Osteocyte (in vitro differentiated cells): ENCODE measurements at places on chromosomes 1 and 21.

DNA sequence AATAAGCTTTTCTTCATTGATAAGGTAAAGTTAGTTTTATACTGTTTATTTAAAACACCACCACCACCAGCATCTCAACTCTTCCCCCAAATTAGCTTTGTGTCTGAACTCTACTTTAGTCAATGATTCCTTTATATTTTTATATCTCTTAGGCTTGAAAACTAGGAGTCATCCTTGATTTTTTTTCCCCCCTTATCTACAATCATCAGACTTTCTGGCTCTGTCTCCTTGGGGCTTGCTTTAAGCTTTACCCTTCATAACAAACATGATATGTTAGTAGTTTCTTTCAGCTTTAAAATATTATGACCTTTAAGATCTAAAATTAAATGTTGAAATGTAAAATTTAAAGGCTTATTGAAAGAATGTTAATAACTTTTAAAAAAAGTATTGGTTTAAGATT, 28.3 kb downstream of the HS2ST1 start:
- no peak for DNase-seq

GRCh38 chr1:28172713-28173150, 3.8 kb downstream of the PTAFR start:
- no peak for DNase-seq

GRCh38 chr1:54016343-54017282, 1.4 kb downstream of the LDLRAD1 start:
- DNase-seq: peak; percentile 75

- no peak for DNase-seq
These were observed 20.2 kb downstream of the THEM4 start for GRCh38 chr1:151888972-151889570.

DNA sequence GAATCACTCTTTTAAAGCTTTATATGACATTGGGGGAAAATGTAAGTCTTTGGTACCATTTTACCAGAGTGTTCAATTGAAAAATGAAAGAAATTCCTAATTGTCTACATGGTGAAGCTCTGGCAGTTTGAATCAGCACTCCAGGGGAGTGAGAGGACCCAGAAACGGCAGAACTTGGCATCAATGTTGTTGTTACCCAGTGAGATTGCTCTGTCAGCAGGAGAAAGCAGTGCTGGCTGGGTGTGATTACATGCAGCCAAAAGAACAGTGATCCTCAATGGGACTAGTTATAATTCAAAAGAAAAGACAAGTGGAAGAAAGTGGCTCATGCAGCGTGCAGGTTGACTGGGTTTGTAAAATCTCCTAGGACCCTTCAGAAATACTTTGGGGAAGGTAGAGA, 206.4 kb downstream of the PTPRC start:
- DNase-seq: no peak

DNA sequence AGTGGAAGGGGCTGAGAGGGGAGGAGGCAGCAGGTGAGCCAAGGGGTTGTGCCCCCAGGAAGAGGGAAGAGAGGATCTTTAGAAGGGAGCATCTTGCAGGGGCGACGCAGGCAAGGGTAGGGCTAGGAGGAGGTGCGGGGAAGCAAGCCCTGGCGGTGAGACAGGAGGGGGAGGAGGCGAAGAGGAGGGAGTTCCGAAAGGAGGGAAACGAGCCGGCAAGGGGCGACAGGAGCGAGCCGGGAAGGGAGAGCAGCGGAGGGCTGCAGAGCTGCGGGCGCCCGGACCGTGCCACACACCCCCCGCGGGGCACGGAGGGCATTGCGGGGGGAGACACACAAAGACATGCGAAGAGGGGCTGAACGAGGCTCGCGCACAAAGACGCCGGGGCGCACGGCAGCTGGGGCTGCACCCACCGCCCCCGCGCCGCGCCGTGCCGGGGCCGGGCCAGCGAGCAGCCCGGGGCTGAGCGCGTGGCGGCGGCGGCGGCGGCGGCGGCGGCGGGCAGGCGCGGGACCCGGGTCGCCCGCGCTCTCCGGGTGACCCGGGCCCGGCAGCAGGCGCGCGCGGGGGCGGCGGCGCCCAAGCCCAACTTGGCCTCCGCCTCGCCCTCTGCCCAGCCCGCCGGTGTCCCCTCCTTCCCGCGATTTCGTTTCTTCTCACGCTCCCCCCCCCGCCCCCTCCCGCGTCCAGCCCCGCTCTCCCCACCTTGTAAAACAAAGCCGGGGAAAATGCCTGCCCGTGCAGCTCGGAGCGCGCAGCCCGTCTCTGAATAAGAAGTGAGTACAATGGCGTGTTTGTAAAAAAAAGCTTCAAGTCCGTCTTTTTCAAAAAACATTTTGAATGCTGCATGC, at the start of gene KCNK2:
KCNK2 (plus strand) TSS at position 206 of the 851 bp plus-strand sequence. CDS start 649 bp downstream, outside the sequence.
- DNase-seq: no peak

- DNase-seq: peak; percentile 74
These were observed 393.6 kb downstream of the PTPRU start for GRCh38 chr1:29629814-29630516.

- DNase-seq: no peak
These were observed 932.8 kb downstream of the TTLL7 start for GRCh38 chr1:83065952-83066727.

DNA sequence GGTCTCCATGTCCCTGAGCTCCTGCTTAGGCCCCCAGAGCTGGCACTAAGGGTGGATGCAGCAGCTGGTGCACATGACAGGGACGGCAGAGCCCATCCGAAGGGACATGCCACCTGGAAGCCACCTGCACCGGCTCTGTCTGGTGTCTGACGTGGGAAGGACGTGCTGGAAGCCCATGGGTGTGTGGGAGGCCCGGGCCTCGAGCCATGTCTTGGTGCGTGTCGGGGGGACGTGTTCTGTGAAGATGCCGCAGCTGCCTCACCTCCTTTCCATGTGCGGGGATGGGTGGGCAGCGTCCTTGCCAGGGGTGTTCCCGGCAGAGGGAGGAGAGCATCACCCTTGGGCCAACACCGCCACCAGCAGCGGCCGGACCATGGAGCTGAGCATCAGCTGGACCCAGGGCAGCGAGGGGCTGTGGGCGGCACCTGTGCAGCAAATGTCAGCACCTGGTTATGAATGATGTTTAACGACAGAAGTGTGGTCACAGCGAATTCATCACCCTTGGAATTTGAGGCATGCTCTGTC, 15.5 kb upstream of the POFUT2 start:
- DNase-seq: no peak

GRCh38 chr1:87062687-87063086, 148.3 kb downstream of the HS2ST1 start:
- DNase-seq: no peak

DNA sequence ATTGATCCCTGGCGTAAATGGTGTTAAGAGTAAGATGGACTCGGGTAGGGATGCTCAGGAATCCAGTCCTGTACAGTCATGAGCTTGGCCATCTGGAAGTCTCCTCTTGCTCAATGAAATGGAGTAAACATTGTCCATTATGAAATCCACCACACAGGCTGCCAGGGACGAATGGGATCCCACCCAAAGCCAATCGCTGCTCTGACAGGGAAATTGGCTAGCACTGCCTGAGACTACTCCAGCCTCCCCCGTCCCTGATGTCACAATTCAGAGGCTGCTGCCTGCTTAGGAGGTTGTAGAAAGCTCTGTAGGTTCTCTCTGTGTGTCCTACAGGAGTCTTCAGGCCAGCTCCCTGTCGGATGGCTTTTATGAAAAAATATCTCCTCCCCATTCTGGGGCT, at the start of gene HSD11B1:
HSD11B1 (plus strand) TSS at position 263 of the 400 bp plus-strand sequence; CDS start at position 360, 97 bp downstream.
- DNase-seq: no peak

DNA sequence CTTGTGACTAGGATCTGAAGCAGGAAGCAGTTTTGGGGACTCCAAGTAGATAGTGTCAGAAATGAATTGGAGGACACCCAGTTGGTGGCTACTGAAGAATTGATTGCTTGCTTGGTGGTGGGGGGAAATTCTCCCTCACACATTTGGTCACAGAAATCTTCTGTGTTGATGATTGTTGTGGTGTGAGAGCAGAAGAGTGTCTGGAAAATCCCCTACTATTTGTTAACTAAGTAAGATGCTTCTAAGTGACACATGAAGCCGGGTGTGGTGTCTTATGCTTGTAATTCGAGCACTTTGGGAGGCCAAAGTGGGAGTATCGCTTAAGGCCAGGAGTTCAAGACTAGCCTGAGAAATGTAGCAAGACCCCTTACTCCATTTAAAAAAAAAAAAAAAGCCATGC, 22.5 kb upstream of the IPP start:
- no peak for DNase-seq

DNA sequence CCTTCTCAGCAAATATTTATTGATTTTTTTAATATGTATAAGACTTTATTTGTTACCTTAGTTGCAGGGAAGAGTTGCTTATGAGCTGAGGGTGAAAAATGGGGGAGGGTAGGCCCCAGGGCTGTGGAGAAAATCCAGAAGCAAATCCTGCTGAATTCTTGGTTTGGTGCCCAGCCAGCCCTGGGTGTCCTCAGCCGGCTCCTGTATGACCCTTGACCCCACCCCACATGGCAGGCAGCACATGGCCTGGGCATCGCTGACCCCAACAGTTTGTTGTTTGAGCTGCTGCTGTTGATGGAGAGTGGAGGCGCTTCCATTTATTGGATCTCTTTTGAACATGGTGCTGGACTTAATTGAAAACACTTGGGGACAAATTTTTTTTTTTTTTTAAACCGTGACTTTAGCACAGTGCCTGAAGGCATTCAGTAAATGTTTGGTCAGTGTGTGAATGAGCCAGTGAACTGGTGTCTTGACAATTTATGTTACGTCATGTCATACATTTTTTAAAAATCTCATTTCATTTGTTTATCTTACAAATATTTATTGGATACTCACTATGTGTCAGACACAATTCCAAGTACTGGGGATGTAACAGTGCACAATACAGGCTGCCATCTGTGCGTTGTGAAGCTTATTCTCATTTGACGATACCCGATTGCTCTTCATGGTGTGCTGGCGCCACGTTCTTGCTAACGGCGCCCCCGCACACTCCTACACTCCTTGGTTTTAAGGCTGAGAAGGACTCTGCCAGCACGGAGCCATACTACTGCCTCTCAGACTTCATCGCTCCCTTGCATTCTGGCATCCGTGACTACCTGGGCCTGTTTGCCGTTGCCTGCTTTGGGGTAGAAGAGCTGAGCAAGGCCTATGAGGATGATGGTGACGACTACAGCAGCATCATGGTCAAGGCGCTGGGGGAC, 98.8 kb downstream of the MTR start:
- peak; percentile 66 for DNase-seq

GRCh38 chr21:44938772-44939531, 877 bp upstream of the SLX9 start:
- DNase-seq: no peak

DNA sequence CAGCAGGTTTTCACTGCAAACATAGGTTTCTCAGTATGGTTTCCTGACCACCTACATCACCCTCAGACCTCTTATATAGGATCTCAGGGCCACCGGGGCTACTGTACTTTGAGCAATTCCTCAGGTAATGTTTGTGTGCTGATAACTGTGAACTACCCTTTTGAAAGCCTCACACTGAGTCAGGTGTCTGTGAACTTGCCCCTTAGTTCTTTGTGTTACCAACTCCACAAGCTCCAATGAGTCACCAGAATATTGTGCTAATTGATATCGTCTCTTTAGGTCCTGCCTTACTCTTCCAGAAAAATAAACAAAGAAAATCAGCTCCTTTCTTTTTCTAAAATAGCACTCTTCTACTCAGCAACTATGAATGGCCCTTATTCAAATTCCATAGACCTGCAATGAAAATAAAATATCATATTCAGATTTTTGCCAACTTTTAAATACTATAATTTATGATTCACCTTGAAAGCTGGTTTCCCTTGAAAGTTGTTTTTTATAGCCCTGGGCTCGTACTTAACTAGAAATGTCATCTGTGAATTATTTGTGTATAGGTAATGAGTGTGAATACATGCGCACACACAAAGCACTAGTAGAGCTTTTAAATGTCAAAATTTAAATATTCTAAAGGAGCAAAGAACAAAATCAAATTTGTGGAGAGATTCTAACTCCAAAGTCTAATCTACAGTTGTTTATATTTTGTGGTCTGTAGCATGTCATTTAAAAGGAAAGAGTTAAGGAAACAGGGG, 88.1 kb upstream of the WARS2 start:
- no peak for DNase-seq

DNA sequence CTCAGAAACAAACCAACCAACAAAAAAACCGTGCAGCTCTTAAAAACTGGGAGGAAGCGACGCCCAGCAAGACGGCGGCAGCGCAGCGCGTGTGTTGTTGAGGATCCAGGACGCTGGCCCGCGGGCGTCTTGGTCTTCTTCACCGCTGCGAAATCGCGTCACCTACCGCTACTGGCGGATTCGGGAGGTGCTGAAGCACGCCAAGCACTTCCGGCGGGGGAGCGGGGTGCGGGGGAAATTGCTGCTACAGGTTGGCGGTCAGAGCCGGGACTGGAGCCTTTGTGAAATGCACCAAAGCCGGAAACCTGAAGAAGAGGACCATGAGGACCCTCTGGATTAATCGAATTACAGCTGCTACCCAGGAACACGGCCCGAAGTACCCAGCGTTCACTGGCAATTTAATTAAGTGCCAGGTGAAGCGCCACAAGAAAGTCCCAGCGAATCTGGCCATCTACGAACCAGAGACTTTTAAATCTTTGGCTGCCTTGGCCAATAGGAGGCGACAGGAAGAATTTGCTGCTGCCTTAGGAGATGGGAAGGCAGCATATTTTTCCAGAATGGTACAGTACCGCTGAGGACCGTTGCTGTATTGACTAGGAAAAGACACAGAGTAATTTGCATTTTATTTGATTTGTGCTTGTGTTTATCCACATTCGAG, 11.9 kb upstream of the RIPPLY3 start:
- DNase-seq: no peak

DNA sequence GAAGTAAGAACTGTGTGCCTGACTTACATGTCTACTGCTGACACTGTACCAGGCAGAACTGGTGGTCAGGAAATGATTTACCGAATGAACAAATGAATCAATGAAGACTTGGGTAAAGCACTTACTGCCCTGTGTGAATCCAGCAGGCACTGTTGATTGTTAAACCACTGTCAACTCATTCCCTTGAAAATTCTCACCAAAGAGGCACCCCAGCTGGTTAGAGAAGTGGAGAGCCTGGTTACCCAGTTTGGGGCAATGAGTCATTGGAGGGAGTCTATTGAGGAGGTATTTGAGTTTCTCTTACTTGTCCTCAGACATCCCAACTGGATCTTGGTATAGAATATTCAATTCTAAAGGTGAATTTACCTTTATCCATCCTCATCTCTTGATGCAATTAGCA, 34.2 kb downstream of the JUN start:
- no peak for DNase-seq

- DNase-seq: no peak
These were observed 240.3 kb downstream of the LMX1A start for GRCh38 chr1:165116171-165116570.

- DNase-seq: no peak
These were observed 4.7 kb downstream of the UBR4 start for GRCh38 chr1:19205403-19205802.

DNA sequence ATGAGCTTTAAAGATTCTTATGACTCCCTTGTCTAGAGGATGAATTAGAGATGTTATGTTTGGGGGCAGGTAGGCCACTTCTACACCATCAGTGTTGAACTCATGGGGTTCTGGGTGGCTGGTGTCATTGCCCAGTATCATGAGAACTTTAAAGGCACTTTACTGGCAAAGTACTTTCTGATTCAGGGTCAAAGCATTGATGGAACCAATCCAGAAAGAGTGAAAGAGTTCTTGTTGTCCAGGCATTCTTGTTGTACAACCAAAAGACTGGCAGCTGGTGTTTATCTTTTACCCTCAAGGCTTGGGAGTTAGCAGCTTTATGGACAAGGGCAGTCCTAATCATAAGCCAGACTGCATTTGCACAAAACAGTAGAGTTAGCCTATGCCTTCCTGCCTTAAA, 673.0 kb downstream of the USP25 start:
- no peak for DNase-seq
